ENCODE measurements at places on chromosomes 16 and 17. TPM values are rescaled to one million over a fixed set of nuclear protein-coding genes. Genes with fewer than 3 reads are reported as not detected.

- no peak overlapping the region for H3K27ac ChIP-seq
- no peak overlapping the region for H3K4me3 ChIP-seq
- H3K36me3 ChIP-seq: no peaks in the 10 kb centered on the region
- H3K27me3 ChIP-seq: no peaks in the 10 kb centered on the region
- H3K4me1 ChIP-seq: peaks cover 16% of the 10 kb centered on the region
Measured at GRCh38 chr16:81207076-81207475, 31.4 kb upstream of the BCO1 start.

GRCh38 chr17:21522755-21523336, 146.7 kb downstream of the KCNJ12 start:
- no peak for DNase-seq
- no peaks in the 10 kb centered on the region for H3K4me1 ChIP-seq
- no peak overlapping the region for H3K27ac ChIP-seq
- H3K4me3 ChIP-seq: no peak overlapping the region

DNA sequence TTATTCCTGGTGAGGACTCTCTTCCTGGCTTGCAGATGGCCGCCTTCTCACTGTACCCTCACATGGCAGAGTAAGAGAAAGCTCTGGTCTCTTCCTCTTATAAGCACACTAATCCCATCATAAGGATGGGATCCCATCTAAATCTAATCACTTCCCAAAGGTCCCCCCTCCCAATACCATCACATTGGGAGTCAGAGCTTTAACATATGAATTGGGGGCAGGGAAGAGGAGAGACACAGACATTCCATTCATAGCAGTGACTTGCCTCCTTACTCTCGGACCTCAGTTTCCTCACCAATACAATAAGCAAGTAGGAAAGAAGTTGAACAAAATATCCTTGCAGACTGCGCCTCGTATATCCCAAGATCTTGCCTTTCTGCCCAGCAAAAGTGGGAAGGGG, 1.7 kb downstream of the CLEC19A start:
- H3K4me3 ChIP-seq: no peak overlapping the region
- H3K36me3 ChIP-seq: no peaks in the 10 kb centered on the region
- H3K27me3 ChIP-seq: no peaks in the 10 kb centered on the region

- peak overlapping the region; percentile 65 for H3K4me3 ChIP-seq
- DNase-seq: no peak
- no peak overlapping the region for H3K27ac ChIP-seq
- H3K4me1 ChIP-seq: no peaks in the 10 kb centered on the region
Measured at GRCh38 chr17:35566968-35567367, 6.3 kb upstream of the SLFN14 start.

DNA sequence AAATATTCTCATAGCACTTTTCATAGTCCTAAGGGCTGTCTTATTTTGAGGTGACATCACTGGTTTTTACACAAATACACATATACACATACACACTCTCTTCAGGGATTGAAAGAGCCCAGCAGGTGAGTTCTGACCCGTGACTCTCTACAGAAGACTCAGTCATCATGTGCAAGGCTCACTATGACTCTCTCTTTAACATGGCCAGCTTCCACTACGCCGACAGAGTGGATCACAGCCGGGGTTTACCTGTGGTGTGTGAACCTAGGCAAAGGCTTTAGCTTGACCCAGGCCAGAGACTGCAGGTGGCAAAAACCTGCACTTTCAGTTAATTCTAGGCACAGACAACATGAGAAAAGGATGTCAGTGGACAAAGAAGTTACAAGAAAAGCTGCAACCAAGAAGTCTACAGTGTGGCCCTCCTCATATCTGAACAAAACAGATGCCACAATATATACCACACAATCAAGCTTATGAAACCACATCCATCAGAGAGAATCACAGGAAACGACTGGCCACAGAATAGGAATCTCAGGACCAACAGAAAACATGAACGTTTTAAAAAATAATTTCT, 56.5 kb downstream of the CYTH1 start:
- H3K27ac ChIP-seq: no peak overlapping the region
- peaks cover 31% of the 10 kb centered on the region for H3K4me1 ChIP-seq
- H3K27me3 ChIP-seq: no peaks in the 10 kb centered on the region

- no peak overlapping the region for H3K27ac ChIP-seq
- H3K36me3 ChIP-seq: peaks cover 61% of the 10 kb centered on the region
- DNase-seq: no peak
- no peaks in the 10 kb centered on the region for H3K27me3 ChIP-seq
- no peak overlapping the region for H3K4me3 ChIP-seq
Measured at GRCh38 chr16:15602285-15603044, 40.5 kb downstream of the MARF1 start.

GRCh38 chr17:80229011-80229410, 8.8 kb downstream of the SLC26A11 start:
- H3K27me3 ChIP-seq: no peaks in the 10 kb centered on the region
- DNase-seq: no peak
- H3K27ac ChIP-seq: no peak overlapping the region
- no peak overlapping the region for H3K4me3 ChIP-seq
- no peaks in the 10 kb centered on the region for H3K4me1 ChIP-seq
- H3K36me3 ChIP-seq: no peaks in the 10 kb centered on the region

DNA sequence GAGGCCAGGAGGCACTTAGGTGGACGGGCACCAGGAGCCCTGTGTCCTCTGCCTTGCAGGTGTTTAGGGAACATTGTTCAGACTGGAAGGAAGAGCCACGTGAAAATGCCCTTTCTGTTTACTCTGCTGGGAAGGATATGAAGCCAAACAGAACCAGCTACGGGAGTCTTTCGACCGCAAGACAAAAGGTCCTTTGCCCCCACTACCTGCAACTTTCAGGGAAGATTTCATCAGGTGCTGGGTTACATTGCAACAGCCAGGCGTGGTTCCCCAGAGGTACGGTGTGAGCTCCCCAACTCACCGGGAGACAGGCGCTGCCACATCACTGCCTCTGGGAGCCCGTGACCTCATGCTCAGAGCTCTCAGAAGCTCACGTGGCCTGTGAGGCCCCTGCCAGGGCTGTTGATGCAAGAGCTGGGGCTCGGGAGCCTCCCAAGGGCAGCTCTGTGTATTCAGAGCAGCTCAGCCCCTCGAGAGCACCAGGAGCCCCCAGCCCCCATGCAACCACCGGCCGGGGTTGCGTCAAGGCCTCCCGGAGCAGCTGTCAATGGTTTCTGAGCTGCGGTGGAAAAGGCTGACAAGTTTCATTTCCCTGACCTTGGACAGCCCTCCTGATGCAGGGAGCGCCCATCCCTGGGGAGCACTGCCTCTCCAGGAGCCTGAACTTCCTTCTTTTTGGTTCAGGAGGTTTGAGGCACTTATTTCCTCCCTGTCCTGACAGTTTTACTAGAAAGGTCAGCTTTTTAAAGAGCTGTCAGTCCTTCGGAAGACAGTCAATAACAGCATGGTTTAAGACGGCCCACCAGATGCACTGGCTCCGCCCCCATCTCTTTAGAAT, 42.1 kb downstream of the TBC1D16 start:
- peak overlapping the region; percentile 67 for H3K27ac ChIP-seq
- H3K4me1 ChIP-seq: peaks cover 47% of the 10 kb centered on the region
- H3K36me3 ChIP-seq: no peaks in the 10 kb centered on the region
- H3K4me3 ChIP-seq: no peak overlapping the region

DNA sequence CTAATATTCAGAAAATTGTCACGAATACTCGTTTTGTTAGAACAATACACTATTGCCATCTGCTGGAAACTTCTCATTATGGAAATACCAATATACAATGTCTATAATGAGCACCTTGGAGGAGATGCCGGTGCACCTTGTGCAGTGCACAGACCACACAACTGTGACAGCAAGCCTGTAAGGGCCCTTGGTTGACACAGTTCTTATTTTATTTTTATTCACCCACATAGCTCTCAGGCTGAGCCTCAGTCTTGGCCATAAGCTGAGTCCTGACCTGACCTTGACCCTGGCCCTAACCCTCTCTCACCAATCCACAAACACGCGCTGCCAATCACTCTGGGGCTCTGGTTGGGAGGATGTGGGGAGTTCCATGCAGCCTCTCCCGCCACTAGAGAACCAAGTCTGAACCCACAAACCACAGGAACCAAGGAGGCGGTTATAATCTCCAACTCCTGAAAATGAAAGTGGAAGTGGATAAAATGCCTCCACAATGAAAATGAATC, 7.6 kb downstream of the AIPL1 start:
- no peaks in the 10 kb centered on the region for H3K4me1 ChIP-seq
- no peak overlapping the region for H3K27ac ChIP-seq
- no peaks in the 10 kb centered on the region for H3K36me3 ChIP-seq
- DNase-seq: no peak
- H3K27me3 ChIP-seq: no peaks in the 10 kb centered on the region

GRCh38 chr16:3789375-3790099, 72.2 kb upstream of the TRAP1 start:
- H3K27ac ChIP-seq: no peak overlapping the region
- H3K27me3 ChIP-seq: no peaks in the 10 kb centered on the region
- peaks cover 34% of the 10 kb centered on the region for H3K36me3 ChIP-seq
- H3K4me3 ChIP-seq: no peak overlapping the region
- DNase-seq: no peak

GRCh38 chr16:85768199-85768598, 17.3 kb upstream of the C16orf74 start:
- no peaks in the 10 kb centered on the region for H3K36me3 ChIP-seq
- no peak overlapping the region for H3K27ac ChIP-seq
- no peaks in the 10 kb centered on the region for H3K4me1 ChIP-seq
- H3K4me3 ChIP-seq: no peak overlapping the region

GRCh38 chr17:49730078-49730784, 22.5 kb upstream of the SLC35B1 start:
- no peaks in the 10 kb centered on the region for H3K27me3 ChIP-seq
- no peak for DNase-seq
- H3K4me3 ChIP-seq: no peak overlapping the region
- H3K36me3 ChIP-seq: no peaks in the 10 kb centered on the region

DNA sequence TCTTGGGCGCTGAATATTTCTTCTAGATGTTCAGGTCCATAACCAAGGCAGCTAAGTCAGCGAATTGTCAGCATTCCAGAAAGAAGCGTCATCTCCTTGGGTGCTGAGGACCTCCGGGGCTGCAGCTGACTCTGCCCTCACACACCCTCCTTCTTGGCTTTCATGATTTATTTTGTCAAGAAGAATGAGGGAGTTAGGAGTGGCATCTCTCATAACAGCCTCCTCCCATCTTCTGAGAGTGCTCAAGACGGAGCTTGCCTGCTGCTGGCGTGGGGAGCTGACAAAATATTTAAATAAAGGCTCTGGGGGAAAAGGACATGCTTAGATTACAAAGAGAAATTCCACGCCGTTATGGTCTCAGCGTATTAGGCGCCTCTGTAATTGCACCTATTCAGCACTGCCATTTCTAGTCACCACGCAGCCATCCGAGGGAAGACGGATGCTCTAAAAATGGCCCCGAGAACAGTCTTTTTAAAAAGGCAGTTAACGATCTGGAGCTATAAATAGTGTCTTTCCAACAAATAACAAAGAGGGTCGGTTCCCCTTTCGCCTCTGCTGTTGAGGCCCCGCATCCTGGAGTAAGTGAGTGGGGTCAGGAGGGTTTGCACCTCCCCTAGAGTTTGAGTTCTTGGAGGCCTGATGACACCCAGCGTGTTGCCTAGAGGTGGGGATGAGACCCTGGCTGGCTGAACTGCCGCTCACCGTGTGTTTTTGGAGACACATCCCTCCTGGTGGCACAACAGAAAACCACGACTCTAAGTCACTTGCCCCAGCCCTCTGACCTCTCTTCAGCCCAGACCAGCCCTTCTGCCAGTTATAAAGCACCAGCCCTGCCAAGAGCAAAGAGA, 187.0 kb downstream of the CCDC182 start:
- DNase-seq: peak; percentile 82
- no peaks in the 10 kb centered on the region for H3K36me3 ChIP-seq
- H3K4me3 ChIP-seq: no peak overlapping the region
- no peaks in the 10 kb centered on the region for H3K27me3 ChIP-seq
- no peak overlapping the region for H3K27ac ChIP-seq

DNA sequence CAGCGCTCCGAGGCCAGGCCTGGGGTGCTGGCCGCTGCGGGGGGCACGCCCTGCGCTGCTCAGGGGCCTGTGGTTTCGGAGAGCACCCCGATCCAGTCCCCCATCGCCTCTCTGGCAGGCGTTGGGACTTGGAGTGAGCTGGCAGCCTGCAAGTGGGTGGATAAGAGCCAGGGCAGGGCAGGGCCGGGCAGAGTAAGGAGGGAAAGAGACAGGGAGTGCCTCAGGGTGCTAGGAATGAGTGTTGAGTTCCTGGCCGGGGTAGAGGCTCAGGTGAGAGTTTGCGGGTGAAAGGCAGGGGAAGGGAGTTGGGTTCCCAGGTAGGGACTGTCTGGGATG, 1.3 kb downstream of the CDH13 start:
- H3K27me3 ChIP-seq: peaks cover 76% of the 10 kb centered on the region
- no peak for DNase-seq

DNA sequence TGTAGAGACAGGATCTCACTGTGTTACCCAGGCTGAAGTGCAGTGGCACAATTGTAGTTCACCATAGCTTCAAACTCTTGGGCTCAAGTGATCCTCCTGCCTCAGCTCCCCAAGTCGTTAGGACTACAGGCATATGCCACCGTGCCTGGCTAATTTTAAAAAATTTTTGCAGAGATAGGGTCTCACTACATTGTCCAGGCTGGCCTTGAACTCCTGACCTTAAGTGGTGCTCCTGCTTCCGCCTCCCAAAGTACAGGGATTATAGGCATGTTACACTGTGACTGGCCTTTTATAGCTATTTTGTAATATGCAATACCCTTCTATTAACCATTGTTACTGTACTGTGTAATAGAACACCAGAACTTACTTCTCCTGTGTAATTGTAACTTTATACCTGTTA, 139.3 kb upstream of the ZNF267 start:
- H3K4me1 ChIP-seq: no peaks in the 10 kb centered on the region
- no peak overlapping the region for H3K27ac ChIP-seq
- H3K4me3 ChIP-seq: no peak overlapping the region

DNA sequence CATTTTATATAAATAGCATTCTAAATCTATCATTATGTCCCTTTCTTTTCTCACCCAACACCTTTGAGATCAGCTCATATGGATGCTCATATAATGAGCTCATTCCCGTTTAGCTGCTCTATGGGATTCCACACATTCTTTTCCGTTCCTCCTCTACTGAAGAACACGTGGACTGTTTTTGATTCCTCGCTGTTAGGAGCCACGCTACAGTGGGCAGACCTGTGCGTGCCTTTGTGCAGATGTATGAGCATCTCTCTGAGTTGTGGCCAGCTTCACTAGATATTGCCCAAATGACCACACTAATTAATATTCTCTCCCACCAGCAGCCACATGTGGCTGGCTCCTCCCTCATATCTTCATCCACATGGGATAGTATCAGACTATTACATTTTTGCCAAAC, 6.0 kb upstream of the TNFRSF13B start:
- no peak overlapping the region for H3K27ac ChIP-seq
- H3K36me3 ChIP-seq: no peaks in the 10 kb centered on the region
- peaks cover 10% of the 10 kb centered on the region for H3K4me1 ChIP-seq
- no peak for DNase-seq
- H3K4me3 ChIP-seq: no peak overlapping the region

GRCh38 chr17:67891481-67892119, 66.3 kb downstream of the BPTF start:
- DNase-seq: peak; percentile 62
- no peak overlapping the region for H3K4me3 ChIP-seq
- H3K4me1 ChIP-seq: no peaks in the 10 kb centered on the region
- no peaks in the 10 kb centered on the region for H3K27me3 ChIP-seq
- H3K36me3 ChIP-seq: peaks cover 59% of the 10 kb centered on the region

The SOX8 gene
- 2.0 TPM for total RNA-seq

The USP43 gene
- total RNA-seq: 0.34 TPM

The CORO6 gene
- total RNA-seq: 19.7 TPM

The CDH1 gene
- 0.06 TPM for total RNA-seq

The BCL6B gene
- 0.58 TPM for total RNA-seq

The PMP22 gene
- not detected for total RNA-seq
